ENCODE measurements at places on chromosomes 2 and 18.
A peak's percentile ranks its signal among the peaks of the same experiment; 100 is the strongest.

- no peak for DNase-seq
Measured at GRCh38 chr2:117646872-117647271, 167.6 kb upstream of the DDX18 start.

- no peak for DNase-seq
Measured at GRCh38 chr2:141711627-141712026, 419.2 kb downstream of the LRP1B start.

GRCh38 chr18:8949206-8949605 lies 153.3 kb upstream of the NDUFV2 start:
- no peak for DNase-seq

- no peak for DNase-seq
Measured at GRCh38 chr2:118325321-118325955, 237.2 kb downstream of the INSIG2 start.

GRCh38 chr2:33220533-33220932 lies 255.9 kb upstream of the RASGRP3 start:
- DNase-seq: no peak

DNA sequence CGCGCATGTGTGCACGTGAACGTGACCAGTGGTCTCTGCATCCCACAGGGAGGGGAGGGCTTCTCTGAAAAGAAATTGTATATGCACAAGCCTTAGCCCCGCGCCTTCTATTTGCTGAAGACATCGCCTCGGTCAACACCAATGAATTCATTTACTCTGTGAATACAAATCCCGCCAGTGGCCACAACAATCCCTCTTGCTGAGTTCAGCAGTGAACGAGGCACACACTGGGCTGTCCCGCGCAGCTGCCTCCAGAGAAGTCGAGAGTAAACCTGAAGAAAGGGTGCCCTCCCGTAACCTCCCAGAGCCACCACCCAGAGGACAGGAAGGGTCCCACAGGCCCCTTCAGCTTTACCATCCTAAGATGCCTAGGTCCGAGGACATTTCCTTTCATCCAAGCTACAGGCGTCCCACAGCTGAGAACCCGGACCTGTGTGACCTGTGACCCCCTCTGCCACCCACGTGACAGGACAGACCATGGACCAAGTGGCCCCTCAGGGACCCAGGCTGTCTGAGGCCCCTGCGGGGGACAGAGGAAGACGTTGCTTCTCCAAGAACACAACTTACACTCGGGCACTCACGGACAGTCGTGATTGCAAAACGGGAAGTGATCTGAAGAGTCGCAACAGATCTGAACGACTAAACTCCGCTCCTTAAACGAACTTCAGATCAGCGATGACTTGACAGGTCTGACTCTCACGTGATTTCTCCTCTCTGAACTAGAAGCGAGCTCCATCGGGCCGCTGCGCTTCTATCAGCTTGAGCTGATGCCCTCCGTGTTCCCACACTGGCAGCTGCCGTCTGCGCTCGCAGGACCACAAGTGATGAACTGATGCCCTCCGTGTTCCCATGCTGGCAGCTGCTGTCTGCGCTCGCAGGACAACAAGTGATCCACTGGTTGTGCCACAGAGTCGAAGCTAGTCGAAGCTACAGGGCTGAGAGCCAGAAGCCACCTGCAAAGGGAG lies 92.7 kb downstream of the ZNF516 start:
- peak; percentile 76 for DNase-seq

- no peak for DNase-seq
Measured at GRCh38 chr2:96602330-96602823, 35.7 kb downstream of the KANSL3 start.
